ENCODE measurements at places on chromosomes 6 and 20. TPM values are rescaled to one million over a fixed set of nuclear protein-coding genes. Genes with fewer than 3 reads are reported as not detected.

DNA sequence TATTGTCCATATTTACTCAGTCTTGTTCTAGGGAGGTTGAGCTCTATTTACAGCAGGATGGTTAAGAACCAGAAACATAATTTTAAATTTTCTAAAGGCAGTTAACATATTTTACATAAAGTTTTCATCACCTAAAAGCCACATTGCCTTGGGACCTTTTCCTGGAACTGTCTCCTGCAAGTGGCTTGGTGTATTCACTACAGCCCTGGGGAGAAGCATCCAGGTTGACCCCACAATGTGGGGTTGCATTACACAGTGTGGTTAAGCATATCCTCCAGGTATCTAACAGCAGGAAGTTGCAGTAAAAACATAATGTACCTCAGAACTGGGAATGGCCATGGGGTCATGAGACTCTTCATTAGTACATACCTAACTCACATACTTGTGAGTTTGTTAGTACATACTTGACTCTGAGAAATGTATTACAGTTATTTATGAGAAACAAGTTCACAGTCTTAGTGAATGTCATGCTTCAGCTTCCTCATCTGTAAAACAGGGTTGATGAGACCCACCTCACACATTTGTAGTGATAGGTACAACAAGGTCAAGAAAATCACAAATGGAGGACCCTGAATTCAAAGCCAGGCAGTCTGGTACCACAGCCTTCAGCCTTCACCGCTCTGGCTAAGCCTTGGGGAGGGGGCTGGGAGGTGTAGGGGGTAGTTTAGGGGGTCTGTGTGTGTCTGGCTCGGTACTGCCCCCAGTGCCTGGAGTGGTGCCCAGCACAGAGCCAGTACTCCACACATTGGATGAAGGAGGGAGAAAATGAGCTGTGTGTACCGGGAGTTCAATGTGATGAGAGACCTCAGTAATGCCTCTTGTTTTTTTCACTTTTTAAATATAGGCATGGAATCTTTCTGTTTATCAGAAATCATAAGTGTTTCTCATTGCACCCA, 52.9 kb downstream of the KAT14 start:
- no peak for DNase-seq

DNA sequence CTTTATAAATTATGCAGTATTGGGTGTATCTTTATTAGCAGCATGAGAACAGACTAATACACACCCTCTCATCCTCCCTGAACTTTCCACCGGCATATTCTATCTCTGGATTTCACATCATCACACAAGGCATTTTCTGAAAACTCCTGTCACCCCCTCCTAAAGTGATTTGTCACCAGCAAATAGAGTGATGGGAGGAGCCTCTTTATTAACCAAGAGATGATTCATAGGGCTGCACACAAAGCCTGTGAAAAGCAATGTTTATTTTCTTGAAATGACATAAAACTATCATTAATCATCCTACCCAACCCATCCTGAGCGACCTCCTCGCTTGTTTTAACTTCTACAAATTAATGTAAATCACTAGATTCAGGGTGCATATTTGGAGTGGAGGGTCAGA, 394.7 kb upstream of the SULF2 start:
- DNase-seq, result no peak

DNA sequence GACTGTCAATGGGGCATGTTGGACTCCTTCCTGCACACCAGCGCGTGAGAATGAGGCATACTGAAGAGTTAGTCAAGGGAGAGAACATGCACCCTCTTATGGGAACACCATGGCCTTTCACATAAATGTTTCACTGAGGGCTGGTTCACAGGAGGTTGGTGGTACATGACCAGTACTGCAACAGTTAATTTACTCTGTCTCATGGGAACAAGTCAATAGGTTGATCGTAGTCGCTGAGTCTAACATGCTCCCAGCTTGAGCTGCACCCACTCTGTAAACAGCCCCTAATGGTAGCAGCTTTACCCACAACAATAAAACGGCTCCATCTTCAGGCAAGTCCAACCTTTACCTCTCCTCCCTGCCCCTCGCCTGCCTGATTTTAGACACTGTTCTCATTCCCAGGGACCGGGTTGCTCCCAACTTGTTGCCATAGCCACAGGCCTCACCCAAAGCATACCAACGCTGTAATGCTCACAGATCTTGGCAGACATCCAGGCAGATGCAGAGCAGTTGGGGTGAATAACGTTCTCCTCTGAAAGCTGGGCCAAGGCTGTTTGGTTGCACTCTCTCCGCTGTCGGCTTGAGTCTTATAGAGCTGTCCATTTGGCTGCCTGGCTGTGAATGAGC, 111.3 kb downstream of the LY86 start:
- no peak for DNase-seq

- no peak for DNase-seq
Measured at GRCh38 chr6:153489479-153489878, 358.4 kb upstream of the RGS17 start.

DNA sequence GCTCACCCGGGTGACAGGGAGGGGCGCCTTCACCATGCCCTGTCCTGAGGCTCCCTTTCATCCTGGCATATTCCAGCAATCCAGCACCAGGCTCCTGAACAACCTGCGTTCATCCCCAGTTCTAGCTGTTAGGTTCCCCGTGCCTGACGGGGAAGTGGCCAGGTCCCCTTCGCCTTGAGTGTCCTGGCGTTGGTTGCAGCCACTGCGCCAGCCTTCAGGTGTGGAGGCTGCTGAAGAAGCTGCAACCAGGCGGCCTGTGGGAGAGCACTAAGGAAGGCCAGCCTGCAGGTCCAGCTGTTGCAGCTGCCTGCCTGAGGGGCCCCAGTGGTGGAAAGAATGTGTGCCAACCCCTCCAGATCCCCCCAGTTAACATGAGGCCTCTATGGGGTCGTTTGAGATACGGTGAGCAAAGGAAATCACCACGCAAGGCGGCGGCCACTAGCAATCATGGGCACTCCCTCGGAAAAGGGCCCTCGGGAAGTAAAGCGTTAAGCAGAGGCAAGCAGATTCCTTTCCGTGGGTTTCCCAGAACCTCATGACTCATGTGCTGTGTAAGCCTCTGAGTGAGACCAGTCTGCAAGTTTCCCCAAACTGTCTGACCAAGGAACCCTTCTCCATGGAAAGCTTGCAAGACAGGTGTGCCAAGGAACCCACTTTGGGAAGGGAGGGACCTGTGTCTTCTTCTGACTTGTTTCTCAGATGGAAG, 320.8 kb downstream of the TAF4 start:
- DNase-seq, result no peak

- DNase-seq, result no peak
Measured at GRCh38 chr6:24775520-24776058, 852 bp downstream of the GMNN start.

DNA sequence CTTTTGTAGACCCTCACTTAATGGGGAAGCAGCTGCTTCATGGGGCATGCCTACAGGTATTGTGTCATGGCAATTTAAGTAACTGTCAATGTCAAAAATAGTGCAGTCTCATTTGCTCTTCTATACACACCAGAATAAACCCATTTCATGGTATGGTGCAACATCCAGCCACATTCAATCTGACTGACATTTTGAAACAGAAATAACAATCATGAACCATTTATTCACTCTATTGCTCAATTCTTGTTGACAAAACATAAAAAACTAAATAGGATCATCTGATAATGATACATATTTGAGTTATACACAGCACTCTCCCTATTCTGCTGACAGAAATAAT, 122.9 kb downstream of the MAP7 start:
- no peak for DNase-seq

DNA sequence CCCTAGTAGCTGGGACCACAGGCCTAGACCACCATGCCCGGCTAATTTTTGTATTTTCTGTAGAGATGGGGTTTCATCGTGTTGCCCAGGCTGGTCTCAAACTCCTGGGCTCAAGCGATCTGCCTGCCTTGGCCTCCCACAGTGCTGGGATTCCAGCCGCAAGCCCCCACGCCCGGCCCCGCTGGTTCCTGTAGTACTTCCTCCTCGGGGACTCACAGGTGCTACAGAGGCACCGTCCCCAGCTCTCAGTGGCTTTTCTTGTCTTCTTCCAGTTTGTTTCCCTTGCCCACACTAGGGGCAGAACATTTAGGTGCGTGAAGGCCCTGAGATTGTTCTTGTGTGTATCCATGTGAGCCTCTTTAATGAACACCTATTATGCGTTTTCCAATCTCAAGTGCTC, 773 bp upstream of the ZBP1 start:
- peak; percentile 57 for DNase-seq

DNA sequence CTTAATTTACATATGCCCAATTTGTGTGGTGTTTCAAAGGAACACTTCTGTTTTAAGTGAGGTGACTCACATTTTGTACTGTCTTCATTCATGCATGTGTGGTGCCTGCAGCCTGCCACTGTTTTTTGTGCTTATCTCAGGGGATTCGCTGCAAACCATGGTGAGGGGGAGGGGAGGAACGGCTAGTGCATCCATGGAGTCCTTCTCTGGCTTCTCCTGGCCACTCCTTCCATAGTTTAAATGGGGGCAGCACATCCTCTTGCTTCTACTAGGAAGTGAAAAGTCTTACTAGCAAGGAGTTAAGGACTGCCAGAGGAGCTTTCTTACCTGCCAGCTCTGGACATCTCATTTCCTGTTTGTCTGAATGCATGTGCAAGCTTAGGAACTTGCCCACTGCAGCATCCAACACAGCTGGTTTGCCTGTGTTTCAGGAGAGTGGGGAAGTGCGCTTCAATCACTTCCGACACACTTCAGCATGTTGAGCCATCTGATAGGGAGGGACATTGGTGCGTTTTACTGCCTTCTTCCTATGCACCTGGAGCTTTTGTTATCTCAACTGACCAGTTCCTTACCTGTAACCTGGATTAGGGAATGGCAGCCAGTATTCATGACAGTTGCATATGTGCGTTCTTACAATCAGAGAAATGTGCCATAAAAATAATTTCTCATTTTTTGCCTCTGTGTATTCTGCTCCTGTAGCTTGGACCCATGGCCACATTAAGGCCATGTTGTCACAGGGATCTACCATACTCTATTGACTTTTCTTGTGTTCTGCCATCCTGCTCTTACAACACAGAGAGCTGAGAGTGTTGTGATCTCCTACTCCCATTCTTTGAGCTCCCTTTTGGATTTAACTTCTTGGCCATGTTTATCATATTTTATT, 211.3 kb downstream of the ARID1B start:
- no peak for DNase-seq

DNA sequence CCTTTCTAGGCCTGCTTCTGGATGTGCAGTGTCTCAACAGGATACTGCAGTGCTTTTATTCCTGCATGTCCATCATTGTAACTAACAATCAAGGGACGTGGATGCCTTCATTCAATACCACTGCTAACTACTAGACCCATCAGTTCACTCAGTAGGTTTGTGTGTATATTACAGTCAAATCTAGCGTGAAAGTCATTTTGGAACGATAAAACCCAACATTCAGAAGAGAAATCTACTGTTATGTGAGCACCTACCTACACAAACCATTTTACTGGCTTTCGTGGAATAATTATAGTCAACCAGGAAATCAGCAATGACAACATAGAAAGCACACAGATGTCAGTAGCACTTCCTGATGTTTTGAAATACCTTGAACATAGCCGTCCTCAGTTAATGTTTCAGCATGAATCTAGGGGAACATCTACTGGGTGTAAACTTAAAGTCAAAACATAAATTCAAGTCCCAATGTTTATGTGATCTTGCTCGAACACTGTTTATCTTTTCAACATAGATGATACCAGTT, 270.6 kb downstream of the FARS2 start:
- no peak for DNase-seq

DNA sequence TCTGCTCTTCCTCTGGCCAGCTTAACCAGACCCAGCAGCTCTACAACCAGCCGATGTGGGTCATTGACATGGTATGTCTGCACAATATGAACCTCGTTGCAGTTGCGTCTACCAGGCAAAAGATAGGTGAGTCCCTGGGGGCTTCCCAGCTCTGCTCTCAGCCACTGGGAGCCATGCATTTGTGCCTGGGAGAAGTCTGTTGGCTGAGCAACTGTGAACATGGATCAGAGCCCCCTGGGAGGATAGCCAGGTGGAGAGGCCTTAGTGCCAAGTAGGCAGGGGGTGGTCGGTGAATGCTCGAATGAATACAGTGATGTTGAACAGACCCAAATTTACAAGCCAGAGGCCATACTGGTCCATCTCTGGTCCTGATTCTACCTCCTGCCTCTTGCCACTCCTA, 30.6 kb downstream of the EFCAB8 start:
- no peak for DNase-seq

DNA sequence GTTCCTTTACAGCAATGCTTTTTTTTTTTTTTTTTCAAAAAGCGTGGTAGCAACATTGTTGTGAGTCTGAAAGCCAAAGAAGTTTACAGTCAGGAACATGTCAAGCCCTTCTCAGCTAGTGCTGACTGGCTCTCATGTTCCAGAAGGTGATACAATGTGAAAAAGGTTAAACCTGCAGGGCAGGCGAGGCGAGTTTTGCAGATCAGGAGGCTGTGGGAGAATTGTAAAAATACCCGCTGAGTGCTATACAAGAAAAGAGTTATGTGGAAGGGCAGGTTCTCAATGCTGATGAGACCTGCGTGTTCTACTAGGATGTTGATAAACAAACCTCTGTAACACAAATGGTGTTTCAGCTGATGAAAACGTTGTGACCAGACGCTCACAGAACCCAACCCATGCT, 30.9 kb upstream of the RPP40 start:
- no peak for DNase-seq

DNA sequence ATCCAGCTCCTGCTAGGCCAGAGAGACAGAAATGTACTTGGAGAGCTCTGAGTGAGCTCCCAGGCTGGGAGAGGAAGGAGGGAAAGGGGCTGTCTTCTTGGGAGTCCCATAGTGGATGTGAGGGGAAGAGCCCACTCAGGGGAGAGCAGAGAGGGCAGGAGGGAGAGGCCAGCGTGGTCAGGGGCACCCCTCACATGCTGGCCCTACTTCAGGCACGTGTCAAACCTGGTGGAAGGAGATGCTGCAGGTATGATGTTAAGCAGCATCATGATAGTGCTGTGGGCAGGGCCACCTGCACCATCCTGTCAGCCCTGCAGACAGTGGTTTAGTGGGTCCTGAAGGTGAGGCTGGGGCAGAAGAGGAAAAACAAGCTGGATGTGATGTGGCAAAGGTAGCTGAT, 265.4 kb upstream of the RNF24 start:
- no peak for DNase-seq

DNA sequence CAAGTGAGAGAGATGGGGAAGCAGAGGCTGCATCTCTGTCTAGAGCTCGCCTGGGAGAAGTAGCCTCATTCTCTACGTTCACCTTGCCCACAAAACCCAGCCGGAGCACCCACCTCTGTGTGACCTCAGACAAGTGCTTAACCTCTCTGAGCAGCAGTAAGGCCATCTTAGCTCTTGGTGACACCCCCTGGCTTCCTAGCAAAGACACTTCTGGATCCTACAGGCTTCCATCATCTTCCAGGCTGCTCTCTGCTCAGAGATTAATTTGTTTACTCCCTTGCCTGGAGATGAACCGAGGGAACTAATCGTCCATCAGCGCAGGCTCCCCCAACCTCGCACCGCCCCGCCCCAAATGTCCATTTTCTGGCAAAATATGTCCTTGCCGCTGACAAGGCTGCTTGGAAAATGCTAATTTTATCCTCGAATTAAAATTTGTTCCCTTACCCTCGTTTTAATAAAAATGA, 24.0 kb upstream of the CTNNBL1 start:
- DNase-seq, result no peak

GRCh38 chr6:22827760-22828159, 258.4 kb downstream of the HDGFL1 start:
- no peak for DNase-seq

- peak; percentile 53 for DNase-seq
Measured at GRCh38 chr6:110528101-110528929, 51.9 kb upstream of the SLC22A16 start.

- DNase-seq, result no peak
Measured at GRCh38 chr6:33104887-33105286, 29.1 kb downstream of the HLA-DPB1 start.

ADA gene
- total RNA-seq, result 27.9 TPM

ELMO2 gene
- 62.8 TPM for total RNA-seq

ENPP5 gene
- 0.33 TPM for total RNA-seq

FAM83B gene
- not detected for total RNA-seq

OPRM1 gene
- total RNA-seq, result not detected

NOL4L gene
- total RNA-seq, result 39.1 TPM

BLOC1S5 gene
- total RNA-seq, result 8.9 TPM

All from CD8-positive, alpha-beta T cell (primary cell).